ENCODE measurements at places on chromosomes 6 and 20.
A peak's percentile ranks its signal among the peaks of the same experiment; 100 is the strongest.

DNA sequence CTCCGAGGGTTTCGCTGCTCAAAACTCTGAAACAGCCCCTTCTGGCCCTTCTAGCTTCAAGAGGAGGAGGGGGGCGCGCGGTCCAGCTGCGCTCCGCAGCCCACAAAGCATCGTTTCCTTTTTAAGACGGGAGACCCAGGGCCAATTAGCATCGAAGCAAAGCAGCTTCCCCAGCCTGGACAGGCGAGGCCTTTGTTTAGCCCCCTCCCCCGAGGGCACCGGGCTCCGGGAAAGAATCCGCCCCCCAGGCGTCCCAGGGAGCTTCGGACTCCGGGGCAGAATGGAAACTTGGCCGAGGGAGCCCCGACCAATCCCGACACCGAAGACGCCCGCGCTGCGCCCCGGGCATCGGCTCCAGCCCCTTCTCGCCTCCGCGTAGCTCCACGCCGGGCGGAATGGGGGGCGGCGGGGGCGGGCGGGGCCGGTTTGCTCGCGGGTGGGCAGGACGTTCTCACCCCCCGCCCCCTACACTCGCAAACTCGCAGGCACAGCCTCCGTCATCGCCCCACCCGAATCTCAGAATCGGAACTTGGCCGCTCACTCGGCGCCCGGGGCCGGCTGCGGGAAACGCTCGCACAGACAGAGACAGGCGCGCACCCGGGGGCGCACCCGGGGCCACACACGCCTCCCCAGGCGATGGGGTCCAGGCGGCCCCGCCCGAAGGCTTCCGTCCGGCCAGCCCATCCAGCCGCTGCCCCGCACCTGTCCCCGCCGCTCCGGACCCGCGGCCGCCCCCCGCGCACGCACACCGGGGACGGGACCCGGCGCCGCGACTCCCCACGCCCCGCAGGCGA, 628 bp downstream of the NKAIN4 start:
- DNase-seq: no peak

DNA sequence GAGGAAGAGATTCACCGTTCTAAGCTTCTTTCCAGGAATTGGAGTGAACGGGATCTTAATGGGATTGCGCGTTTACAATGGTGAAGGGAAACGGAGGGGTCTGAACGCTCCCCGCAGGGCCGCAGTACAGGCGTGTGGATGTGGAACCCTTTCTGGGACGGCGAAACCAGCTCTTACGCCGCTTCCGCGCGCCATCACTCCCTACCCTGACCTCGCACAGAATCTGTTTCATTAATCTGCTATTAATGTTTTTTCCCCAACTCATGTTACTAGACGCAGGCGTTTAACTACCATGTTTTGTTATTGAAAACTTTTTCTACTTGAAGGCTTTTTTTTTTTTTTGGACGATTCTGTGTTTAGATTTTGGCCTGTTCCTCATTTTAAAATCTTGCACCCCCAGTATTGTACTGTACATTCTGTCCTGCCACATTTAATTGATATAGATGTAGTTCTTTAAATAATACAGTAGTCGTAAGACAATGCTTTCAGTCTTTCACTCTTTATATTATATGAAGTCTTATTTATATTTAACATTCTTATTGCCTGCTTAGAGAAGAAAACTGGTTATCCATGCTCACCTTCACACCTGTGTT, 696 bp upstream of the SUPT3H start:
- DNase-seq: no peak

- DNase-seq: no peak
Measured at GRCh38 chr6:18473755-18474154, 86.6 kb downstream of the RNF144B start.

DNA sequence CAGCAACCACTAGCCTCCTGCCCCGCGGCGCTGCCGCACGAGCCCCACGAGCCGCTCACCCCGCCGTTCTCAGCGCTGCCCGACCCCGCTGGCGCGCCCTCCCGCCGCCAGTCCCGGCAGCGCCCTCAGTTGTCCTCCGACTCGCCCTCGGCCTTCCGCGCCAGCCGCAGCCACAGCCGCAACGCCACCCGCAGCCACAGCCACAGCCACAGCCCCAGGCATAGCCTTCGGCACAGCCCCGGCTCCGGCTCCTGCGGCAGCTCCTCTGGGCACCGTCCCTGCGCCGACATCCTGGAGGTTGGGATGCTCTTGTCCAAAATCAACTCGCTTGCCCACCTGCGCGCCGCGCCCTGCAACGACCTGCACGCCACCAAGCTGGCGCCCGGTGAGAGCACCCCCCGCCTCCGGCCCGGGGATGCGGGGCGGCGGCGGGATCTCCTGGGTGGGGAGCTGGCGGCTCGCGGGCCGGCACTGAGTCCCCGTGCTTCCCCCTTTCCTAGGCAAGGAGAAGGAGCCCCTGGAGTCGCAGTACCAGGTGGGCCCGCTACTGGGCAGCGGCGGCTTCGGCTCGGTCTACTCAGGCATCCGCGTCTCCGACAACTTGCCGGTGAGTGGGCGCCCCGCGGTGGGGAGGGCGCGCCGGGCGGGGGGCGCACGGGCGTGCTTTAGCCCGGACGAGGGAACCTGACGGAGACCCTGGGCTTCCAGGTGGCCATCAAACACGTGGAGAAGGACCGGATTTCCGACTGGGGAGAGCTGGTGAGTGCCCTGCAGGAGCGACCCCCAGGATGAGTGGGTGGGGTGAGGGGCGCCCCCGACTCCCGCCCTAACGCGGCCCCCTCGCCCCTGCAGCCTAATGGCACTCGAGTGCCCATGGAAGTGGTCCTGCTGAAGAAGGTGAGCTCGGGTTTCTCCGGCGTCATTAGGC, 585 bp downstream of the PIM1 start:
- DNase-seq: peak; percentile 45

- DNase-seq: no peak
Measured at GRCh38 chr20:63254232-63254605, at the start of gene NKAIN4. Gene NKAIN4, minus strand, starts transcription at chr20:63254463. Its CDS starts 13 bp downstream, at chr20:63254450.

- DNase-seq: no peak
Measured at GRCh38 chr6:107493158-107494057, 3.5 kb downstream of the SOBP start.

- no peak for DNase-seq
Measured at GRCh38 chr6:2918936-2919335, 15.8 kb upstream of the SERPINB9 start.

GRCh38 chr6:74113901-74114300, 417.9 kb downstream of the CD109 start:
- DNase-seq: no peak

DNA sequence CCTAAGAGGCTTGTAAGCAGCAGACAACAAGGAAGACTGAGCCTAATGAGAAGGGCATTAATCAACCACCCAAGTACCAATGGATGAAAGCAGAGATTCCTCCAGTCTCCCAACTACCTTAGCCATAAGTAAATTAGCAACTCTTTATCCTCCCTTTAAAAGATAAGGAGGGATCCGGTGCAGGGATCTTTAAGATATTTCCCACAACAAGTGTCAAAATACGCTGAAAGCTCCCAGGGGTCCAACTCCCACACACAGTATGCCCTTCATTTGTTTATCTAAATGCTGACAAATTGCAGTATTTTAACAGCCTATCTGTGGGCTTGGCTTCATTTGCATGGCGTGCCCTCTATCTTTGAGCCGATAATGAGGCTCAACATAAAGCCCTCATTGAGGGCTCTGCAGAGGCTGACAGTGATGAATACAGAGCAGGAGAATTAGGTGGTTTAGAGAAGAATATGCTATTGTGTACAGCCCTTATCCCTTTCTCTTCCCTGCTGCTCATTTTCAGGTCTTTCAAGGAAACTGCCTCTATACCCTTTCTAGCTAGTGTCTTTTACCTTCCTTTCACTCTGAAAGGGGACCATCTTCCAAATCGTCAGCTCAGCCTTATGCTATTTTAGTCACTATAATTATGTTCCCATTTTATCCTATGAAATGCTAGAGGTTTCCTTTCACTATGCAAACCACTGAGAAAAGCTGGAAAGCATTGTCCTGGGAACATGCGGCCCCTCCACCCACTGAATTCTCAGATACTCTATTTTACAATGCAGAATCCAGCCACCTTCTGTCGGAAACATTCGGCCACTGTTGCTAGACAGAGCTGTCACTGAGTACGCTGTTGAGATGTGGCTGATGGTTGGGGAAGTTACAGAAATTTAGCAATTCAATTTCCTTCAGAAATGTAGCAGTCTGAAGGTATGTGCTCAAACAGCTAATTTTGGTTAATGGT, 575.2 kb upstream of the JAG1 start:
- DNase-seq: no peak

- DNase-seq: no peak
Measured at GRCh38 chr6:145866456-145867396, 52.1 kb upstream of the FBXO30 start.

- DNase-seq: no peak
Measured at GRCh38 chr6:127547904-127548649, 28.9 kb upstream of the C6orf58 start.

DNA sequence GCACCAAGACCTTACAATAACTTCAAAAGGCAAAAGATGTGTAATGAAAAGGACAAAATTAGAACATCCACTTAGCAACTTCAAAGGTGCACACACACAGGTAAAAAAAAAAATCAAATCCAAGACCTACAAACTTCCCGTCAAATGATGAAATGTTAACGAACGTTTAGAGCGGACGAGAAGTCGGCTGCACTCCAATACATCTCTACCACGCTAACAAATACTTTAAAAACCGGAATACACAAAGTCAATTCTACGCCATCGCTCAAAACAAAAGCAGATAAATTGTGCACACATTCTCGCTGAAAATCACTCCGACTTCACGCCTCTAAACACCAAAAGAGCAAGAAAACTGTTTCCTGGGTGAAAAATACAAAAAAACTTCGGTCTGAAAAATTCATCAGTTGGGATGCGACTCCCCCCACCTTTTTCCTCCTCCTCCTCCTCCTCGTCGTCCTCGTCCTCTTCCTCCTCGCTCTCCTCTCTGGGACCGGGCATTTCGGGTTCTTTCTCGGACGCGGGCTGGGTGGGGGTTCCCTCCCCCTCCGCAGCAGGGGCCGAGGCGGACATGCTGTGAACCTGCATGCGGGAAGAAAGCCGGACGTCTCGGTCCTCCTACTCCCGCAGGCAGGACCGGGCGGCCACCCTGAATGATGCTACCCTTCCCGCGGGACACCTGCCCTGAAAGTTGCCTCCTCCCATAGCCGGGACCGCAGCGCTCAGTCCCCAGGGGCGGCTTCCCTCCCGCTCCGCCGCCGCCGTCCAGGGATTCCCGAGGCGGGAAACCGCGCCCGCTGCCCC, 712 bp downstream of the DEK start:
- DNase-seq: peak; percentile 12

- no peak for DNase-seq
Measured at GRCh38 chr20:11230999-11231398, 557.2 kb upstream of the JAG1 start.

GRCh38 chr20:57874141-57874540, 164.3 kb upstream of the PMEPA1 start:
- no peak for DNase-seq

DNA sequence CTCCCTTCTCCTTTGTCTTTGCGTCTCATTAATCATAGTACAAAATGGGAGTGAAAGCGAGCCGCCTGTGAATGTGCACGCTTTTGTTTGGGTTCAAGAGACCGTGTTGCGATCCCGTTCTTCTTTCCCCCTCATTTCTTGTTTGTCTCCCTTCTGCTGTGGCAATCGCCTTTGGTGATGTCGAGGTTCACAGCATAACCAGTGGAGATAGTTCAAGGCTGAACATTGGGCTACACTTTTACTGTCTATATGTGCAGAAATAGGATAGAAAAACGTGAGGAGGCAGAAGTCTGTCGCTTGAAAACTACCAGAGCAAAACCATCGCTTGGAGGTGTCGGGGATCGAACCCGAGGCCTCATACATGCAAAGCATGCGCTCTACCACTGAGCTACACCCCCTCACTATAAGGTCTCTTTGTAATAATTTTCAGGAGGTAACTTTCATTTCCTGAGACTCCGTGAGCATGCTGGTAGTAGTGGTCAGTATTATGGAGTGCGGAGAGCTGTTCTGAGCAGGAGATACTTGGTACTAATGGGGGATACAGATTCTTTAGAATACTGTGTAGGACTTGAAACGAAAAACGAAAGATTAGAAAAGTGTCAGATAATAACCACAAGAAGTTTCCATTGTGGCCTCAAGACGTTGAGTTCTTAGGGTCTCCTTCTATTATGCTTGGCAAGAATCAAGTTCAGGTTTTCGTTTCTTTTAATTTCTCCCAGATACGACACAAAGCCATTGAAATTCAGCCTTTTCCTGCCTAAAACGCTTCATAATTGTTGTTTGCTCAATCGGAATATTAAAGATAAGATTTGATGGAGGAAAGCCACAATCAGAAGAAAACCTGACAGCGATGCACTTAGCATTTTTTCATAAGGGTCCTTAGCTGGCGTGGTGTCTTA, 106.6 kb downstream of the TRIM27 start:
- DNase-seq: peak; percentile 36

DNA sequence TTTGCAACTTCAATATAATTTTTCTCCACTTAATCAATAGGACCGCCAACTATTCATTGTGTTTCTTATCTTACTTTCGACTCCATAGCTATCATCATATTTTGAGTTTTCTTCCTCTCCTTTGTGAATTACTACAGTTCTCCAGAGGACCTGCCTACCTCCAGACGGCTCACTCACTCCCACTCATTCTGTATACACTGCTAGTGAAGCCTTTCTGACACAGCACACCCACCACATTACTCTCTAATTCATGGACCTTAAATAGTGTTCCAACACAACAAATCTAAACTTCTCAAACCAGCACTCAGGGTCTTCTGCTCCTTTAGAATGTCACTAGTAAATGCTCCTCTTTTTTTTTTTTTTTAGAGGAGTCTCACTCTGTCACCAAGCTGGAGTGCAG, 23.8 kb downstream of the FKBP5 start:
- DNase-seq: no peak
